ENCODE measurements at places on chromosomes 4 and X.
A peak's percentile ranks its signal among the peaks of the same experiment; 100 is the strongest.

DNA sequence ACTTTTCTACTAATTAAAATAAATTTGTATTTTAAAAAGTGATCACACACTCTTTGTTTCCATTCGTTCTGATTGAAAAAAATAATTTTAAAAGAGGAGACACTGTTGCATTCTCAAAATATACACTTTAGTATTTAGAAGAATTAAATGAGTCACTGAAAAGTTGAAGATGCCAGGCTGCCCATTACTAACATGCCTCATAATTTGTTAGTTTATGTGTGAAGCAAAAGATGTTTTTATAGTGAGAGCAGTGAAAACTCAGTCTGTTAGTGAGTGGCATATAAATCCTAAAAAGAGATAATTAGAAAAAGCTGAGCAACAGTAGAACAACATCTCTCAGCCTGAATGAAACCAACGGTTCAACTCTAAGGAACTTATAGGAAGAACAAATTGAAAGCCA is 143.4 kb downstream of the CDS1 start:
- no peak for DNase-seq

DNA sequence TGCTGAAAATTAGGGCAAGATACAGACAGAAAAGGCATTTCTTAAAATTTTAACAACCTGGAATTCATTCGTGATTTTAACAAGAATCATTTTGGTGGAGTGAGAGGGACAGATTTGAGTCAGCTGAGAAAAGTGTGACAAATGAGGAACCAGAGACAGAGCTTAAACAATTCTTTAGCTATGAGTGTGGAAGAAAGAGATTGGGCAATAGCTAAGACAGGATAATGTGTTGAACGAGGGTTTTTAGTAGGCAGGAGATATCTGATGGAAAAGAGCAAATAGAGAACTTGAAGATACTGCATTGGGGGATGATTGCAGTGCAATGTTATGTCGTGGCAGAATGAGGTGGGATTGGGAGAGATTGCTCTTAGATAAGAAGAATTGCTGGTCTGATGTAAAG is 164.2 kb upstream of the SPRY1 start:
- no peak for DNase-seq

DNA sequence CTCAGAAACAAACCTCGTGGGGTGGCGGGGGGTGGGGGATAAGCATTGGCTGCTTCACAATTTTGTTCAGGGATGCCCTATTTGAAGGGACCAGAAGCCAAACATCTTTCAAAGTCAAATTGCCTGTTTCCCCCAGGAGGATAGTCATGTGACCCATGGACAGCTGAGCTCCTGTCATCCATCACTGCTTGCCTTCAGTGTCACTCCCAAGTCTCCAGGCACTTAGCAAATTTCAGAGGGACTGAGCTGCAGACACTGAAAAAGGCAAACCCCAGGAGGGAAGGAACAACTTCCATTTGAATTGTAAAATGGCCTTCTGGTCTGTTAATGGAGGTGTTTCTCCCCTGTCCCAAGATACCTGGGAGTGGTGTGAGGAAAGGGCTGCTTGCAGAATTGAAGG is 73.4 kb downstream of the FRMPD3 start:
- DNase-seq, result no peak

DNA sequence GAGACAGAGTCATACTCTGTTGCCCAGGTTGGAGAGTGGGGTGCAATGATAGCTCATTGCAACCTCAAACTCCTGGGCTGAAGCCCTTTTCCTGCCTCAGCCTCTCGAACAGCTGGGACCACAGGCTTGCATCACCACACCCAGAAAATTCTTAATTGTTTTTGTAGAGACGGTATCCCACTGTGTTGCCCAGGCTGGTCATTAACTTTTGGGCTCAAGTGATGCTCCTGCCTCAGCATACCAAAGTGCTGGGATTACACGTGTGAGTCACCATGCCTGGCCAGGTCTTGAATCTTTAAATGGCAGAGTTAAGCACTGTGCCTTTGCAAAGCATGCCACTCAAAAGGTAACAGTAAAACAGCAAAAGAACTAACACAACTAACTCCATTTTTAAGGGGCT is 28.6 kb upstream of the BBS12 start:
- DNase-seq, result no peak

GRCh38 chr4:152346526-152346925 is 189.4 kb downstream of the FBXW7 start:
- no peak for DNase-seq

GRCh38 chrX:53595266-53595810 is 91.2 kb downstream of the HUWE1 start:
- no peak for DNase-seq

GRCh38 chrX:153934148-153934761 is 582 bp downstream of the NAA10 start:
- no peak for DNase-seq

DNA sequence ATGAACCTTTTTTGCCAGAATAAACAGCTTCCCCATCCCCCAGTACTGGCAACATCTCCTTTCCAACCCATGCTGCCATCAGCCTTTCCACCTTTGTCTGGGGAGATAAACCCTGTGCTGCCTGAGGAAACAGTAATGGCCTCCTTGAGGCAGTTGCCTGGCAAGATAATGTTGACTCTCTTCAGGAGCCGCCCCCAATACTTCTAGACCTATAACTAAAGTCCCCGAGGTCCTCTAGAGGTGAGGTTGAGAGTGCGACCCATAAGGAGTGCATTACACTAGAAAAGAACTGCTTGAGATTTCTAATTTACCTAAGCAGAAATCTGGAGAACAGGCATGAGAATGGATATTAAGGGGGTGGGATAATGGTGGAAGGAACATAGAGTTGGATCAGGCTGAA is 963.2 kb upstream of the PCDH7 start:
- no peak for DNase-seq

GRCh38 chrX:78333521-78333920 is 6.1 kb upstream of the CYSLTR1 start:
- DNase-seq, result no peak

DNA sequence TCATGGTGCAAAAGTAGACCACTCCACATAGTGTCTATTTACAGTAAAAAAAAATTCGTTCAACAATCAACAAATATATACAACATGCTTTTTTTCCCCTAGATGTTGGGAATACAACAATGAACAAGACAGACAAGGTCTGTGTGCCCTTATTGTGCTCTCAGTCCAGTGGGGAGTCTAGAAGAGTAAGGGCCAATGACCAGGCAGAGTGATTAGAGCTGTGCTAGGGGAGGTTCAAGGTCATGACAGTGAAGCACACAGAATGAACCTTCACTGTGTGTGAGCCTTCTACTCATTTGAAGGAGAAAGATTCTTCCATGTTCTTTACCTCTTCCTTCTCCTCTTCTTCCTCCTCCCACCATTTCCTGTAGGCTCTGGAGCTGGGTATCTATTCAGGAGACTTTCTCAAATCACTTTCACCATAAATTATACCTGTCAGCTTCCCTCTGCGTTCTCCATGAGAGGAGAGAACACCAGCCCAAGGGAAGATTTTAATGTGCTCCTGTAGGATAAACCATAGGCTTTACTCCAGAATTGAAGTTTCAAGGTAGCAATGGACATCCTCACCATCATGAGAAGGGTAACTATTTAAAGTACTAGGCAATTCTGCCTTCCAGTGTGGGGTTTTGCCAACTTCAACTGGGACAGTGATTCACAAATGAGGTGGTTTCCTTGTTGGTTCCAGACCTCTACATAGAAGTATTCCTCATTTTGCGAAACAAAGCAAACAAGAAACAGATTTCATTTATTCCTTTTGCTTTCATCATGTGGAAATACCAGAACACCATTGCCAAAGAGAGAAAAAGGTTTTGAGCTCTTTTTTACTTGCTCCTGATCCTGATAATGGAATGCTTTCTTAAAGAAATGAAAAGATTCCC is 246.9 kb upstream of the GPC4 start:
- no peak for DNase-seq

DNA sequence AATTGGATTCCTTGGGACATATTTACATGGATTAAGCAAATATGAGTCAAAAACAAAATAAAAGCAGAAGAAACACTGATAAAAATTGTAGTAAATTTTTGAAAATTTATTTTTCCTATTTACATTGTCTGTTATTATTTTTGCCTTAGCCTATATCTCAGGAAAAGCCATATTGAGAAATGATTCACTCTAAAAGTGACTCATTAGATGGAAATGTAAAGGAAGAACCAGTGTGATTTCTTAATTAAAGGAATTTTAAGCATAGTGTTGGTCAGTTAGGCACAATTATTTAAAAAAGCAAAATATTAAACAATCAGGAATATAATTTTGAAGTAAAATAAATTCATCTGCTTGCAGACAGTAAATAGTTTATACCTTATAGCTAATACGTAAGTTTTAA is 167.4 kb upstream of the NAP1L5 start:
- no peak for DNase-seq

DNA sequence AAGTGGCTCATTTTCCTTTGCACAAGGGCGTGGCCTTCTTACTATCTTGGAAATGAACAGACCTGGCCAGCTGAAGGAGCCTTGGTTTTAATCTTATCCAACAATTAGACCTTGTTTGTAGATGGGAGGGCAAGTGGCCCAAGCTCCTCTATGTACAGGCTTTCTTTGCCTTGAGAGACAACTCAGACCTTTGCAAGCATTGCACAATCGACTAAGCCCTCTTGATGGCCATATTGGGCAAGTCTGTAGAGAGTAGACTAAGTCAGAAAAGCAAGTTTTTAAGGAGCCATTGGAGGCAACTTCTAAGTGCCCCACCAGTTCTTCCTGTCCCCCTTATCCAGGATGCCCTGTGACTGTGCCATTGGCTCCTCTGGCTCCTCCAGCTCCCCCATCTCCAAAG is 7.0 kb upstream of the NAF1 start:
- DNase-seq, result no peak

GRCh38 chrX:97332963-97333362 is 449.3 kb downstream of the RPA4 start:
- DNase-seq, result no peak

DNA sequence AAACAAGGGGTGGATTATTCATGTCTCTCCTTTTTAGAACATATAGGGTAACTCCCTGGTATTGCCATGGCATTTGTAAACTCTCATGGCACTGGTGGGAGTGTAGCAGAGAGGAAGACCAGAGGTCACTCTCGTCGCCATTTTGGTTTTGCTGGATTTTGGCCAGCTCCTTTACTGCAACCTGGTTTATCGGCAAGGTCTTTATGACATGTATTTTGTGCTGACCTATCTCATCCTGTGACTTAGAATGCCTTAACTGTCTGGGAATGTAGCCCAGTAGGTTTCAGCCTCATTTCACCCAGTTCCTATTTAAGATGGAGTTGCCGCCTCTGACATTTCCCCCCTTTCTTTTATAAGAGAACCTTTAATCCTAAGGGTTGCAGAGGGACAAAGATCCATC is 45.8 kb downstream of the MGST2 start:
- no peak for DNase-seq

GRCh38 chr4:4474476-4474875 is 67.4 kb downstream of the STX18 start:
- no peak for DNase-seq

GRCh38 chr4:9762823-9763475 is 18.5 kb upstream of the DRD5 start:
- peak; percentile 60 for DNase-seq

DNA sequence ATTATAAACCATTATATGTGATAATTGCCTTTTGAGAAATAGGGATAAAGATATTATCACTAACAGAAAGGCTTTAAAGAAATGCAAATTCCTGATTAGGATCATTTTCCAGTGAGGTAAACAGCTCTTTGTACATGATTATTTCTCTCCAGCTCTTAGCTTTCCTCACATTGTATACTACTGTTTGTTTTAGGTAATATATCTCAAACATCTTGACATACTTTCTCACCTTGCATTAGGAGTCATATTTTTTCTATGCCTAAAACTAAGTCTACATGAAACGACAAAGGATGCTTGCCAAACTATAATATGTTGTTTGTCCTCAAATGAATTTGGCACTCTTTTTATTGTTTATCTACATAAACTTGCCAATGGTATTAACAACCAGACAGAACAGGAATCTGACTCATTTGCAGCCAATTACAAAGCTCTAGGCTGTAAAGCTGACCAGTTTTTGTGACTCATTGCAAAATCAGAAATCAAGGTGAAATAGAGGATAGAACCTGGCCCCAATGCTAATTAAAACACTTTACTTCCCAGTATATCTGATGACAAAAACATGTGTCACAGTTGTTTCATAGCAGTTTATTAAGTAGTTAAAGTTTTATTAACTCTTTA is 107.0 kb downstream of the IQCM start:
- no peak for DNase-seq

DNA sequence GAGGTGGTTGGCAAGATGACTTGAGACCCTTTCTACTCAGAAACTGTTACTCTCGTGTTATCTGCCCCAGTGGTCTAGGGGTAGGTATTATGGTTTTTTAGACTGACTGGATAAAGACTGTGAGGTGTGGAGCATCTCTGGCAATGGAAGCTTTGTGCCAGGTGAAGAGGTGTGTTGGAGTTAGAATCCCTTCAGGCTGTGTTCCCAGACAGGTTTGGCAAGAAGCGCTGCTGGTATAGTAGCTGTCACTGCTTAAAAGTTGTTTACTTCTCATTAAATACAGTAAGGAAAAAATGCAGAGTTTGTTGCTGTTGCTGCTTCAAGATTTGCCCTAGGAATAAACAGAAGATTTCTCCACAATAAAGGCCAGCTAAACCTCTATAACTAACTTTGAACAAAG is 35.3 kb downstream of the AREG start:
- DNase-seq, result no peak

- no peak for DNase-seq
Observed at GRCh38 chr4:52907510-52907909, 45.4 kb downstream of the RASL11B start.

DNA sequence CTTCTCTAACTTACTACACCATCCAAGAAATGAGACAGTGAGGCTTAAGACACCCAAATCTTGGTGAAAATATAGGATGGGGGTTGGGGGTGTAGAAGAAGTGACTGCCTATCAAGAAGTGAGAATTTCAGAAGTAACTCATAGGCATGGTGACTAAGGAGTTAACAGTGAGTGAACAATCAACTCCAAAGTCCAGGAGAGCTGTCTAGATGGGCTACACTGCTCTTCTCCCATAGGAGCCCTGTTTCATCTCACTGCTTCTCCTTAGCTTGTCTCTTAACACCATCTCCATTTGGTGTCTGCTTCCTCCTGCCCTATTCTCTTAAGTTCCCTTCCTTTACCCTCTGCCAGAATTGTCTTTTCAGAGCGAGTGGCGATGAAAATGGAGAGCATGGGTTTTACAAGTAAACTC is 22.7 kb downstream of the FABP2 start:
- no peak for DNase-seq

- no peak for DNase-seq
Observed at GRCh38 chrX:72621625-72622485, 49.2 kb upstream of the HDAC8 start.

DNA sequence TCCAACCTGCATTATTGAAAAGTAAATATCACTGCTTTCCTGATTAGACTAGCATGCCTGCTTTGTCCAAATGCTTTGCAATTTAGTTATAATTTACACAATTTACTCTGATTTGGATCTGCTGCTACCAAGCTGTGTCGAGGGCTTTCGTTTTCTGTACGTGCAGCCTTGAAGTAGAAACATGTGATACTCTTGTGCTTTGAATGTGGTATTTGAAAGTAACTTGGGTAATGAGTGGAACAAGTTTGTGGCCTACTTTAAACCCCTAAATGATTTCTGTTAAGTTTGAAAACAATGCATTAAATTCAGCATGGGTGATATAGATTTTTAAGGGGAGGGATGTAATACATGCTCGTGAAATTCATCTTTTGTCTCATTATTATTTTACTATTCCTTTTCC is 240.7 kb downstream of the IQCM start:
- DNase-seq, result no peak
